ENCODE measurements at places on chromosomes 11 and 22. TPM values are rescaled to one million over a fixed set of nuclear protein-coding genes. Genes with fewer than 3 reads are reported as not detected.

The RBMXL2 gene
- not detected for total RNA-seq

The ACO2 gene
- total RNA-seq, result 887 TPM

The APOL3 gene
- total RNA-seq, result 29.5 TPM

The SIDT2 gene
- total RNA-seq, result 20.4 TPM

The EMID1 gene
- 0.40 TPM for total RNA-seq

The LYVE1 gene
- total RNA-seq, result 53.8 TPM

The GVQW3 gene
- total RNA-seq, result 2.3 TPM

The PLAAT5 gene
- 1.5 TPM for total RNA-seq

The OR5A1 gene
- not detected for total RNA-seq

The VSTM5 gene
- not detected for total RNA-seq

The IGF2 gene
- total RNA-seq, result 88.2 TPM

The C11orf16 gene
- not detected for total RNA-seq

The NPAS4 gene
- total RNA-seq, result not detected

The CABP7 gene
- total RNA-seq, result not detected

The DBX1 gene
- not detected for total RNA-seq

The YPEL4 gene
- total RNA-seq, result 1.2 TPM

The C11orf97 gene
- total RNA-seq, result not detected

The NELL1 gene
- total RNA-seq, result not detected

The LRRC56 gene
- 0.22 TPM for total RNA-seq

The CAPN5 gene
- total RNA-seq, result 2.5 TPM

The SC5D gene
- 20.7 TPM for total RNA-seq

The TMPRSS13 gene
- total RNA-seq, result 0.15 TPM

The ANO1 gene
- total RNA-seq, result 6.8 TPM

The A4GALT gene
- 81.7 TPM for total RNA-seq

The ALDH3B1 gene
- total RNA-seq, result 4.9 TPM

The TYR gene
- not detected for total RNA-seq

The SPTBN2 gene
- 1.1 TPM for total RNA-seq

The FGF19 gene
- not detected for total RNA-seq

All from left ventricle myocardium superior (tissue), 1 donor.